Activated T-cell treated with anti-CD3 and anti-CD28 coated beads, Interleukin-2, amount 50 U/mL, for 72 hours (primary cell): ENCODE measurements at places on chromosomes 4 and X. TPM values are rescaled to one million over a fixed set of nuclear protein-coding genes. Genes with fewer than 3 reads are reported as not detected.

GRCh38 chrX:51889851-51890250 is 3.6 kb upstream of the MAGED1 start:
- no peaks in the 10 kb centered on the region for H3K27me3 ChIP-seq
- no peak overlapping the region for H3K4me3 ChIP-seq
- peaks cover 16% of the 10 kb centered on the region for H3K4me1 ChIP-seq
- no peak overlapping the region for H3K27ac ChIP-seq
- no peak for DNase-seq

DNA sequence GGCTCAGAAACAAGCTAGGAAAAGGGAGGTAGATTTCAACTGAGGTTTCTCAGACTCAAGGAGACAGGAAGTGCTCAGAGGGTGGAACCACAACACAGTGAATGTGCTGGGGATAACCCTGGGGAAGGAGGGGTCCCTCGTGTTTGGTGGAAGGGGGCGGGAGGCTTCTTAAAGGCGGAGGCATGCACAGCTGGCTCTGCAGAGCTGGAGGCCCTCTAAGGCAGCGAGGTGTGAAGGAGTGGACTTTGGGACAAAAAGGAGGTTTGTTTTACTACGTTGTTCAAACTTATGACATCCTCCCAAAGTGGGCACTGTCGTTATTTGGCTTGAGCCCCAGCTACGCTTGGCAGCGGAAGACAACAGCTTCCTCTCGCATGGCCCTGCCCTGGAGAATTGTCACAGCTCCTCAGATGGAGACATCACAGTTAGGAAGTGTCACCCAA is 21.7 kb upstream of the MTM1 start:
- peaks cover 12% of the 10 kb centered on the region for H3K27me3 ChIP-seq
- H3K4me3 ChIP-seq = peak overlapping the region; percentile 53
- no peaks in the 10 kb centered on the region for H3K36me3 ChIP-seq
- peak; percentile 10 for DNase-seq

Gene HS3ST1
- not detected for total RNA-seq

DNA sequence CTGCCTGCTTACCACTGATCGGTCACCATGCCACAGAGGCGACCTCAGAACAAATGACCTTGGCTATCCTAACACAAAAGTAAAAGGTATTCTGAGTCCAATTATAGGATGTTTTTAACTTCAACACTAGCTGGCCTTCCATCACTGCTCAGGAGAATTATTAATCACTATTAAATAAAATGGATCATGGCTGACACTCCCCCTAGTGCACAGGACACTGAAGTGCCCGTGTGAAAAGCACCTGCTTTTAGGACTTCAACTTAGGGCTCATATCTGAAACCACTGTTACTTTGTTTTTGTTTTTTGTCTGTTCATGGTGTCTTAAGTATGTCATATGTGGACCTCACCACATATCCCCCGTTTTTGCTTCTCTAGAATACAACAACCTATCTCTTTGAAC is 33.9 kb downstream of the STX18 start:
- H3K4me3 ChIP-seq = no peak overlapping the region
- no peaks in the 10 kb centered on the region for H3K27me3 ChIP-seq
- peaks cover 11% of the 10 kb centered on the region for H3K4me1 ChIP-seq
- H3K36me3 ChIP-seq = no peaks in the 10 kb centered on the region
- no peak for DNase-seq

DNA sequence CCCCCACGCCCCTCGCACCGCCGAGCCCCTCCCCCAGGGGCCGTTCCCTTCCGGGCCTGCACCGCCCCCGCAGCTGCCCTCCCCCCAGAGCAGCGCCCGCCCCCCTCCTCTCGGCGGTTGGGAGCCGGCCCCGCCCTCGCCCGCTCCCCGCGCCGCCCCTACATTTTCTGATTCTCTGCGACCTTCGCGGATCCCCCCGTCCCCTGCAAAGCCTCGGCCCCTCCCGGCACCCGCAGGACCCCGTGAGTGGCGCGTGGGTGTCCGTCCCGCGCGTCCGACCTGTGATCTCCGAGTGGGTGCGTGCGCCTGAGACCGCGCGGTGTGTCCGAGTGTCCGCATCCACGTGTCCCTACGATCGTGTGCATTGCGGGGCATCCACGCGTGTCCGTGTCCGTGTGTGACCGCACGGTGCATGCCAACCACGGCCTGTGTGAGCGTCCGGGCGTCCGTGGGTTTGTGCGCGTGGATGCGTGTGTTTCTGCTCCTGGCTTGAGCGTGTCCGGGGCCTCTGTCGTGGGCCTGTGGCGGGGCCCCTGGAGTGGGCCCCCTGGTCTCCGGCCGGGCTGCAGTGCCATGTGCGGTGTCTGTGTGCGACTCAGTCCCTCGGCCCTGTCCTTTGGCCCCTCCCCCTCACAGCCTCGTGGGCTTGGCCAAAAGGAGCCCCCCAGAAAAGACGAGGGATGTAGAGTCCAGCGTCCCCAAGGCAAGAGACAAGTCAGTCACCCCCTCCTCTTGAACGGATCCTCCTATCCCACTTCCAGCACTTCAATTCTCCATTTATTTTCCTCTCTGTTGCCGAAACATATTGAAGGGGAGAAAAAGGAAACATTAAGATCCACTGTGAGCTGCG is 8.8 kb upstream of the NKX1-1 start:
- H3K4me1 ChIP-seq = no peaks in the 10 kb centered on the region
- no peak overlapping the region for H3K4me3 ChIP-seq
- no peak overlapping the region for H3K27ac ChIP-seq
- no peak for DNase-seq

Gene AMER1
- total RNA-seq = 3.2 TPM

Gene IL3RA
- 7.5 TPM for total RNA-seq
